ENCODE measurements at places on chromosomes 16 and 17. TPM values are rescaled to one million over a fixed set of nuclear protein-coding genes. Genes with fewer than 3 reads are reported as not detected.
A peak's percentile ranks its signal among the peaks of the same experiment; 100 is the strongest.

DNA sequence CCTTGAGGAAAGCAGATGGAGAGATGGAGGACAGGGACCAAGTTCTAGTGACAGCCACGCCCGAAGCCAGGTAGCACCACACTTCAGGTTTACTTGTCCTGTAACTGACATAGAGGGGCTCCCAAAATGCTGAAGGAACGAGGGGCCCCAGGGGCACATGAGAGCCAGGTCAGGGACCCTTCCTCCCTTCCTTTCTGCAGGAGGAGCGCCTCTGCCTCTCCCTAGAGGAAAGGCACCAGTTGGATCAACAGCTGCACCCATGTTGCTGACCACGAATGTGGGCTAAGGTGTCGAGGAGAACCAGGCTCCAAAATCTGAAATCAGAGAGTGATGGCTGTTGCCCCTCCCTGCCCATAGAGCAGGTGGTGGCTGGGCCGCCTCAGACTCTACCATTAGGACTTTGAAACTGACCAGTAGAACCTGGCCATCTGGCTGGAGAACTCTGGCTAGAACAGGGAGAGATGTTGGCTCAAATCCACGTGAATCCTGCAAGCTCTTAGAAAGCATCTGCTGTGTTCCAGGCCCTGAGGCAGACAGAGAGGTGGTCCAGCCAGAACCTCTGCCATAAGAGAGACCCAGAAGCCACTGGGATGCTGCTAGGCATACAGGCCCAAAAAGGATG is 218.8 kb downstream of the KATNIP start:
- peak; percentile 38 for DNase-seq

SLC16A6 gene
- total RNA-seq: 0.27 TPM

MT1G gene
- total RNA-seq: 1.2 TPM

DNA sequence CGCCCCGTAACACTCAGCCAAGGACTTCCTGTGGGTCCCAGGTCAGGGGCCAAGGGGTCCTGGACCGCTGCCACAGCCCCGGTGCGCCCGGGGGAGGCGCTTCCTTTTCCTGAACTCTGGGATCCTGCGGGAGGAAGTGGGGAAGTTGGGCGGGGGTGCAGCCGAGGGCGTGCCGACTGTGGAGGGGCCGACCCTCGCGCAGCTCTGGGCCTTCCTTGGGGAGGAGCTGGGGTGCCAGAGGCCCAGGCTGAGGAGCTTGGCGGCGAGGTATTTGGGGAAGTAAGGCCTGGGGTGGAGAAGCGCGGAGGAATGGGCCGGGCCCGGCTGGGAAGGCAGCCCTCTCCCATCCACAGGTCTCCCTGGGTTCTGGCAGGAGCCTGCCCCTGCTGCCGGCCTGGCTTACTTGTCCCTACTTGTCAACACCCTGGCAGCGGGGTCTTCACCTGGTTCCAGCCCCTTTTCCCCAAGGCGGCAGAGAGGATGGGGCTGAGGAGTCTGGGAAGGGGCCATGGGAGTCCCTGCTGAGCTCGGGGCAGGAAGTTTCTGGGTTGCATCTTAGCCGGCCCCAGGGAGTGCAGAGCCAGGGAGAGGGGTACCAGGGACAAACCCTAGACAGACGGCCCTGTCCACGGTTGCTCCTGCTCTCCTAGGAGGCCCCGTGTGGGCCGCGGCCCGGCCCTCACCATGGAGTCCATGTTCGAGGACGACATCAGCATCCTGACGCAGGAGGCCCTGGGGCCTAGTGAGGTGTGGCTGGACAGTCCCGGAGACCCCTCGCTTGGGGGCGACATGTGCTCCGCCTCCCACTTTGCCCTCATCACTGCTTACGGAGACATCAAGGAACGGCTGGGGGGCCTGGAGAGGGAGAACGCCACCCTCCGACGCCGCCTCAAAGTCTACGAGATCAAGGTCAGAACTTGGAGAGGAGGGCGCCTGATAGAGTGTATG is 1.7 kb downstream of the TBKBP1 start:
- peak; percentile 56 for DNase-seq

- DNase-seq: no peak
These were observed 541.1 kb downstream of the KCNJ18 start for GRCh38 chr17:22233382-22233781.

All from muscle of leg (tissue), 16 donors.